GM19239 (cell line): ENCODE measurements at places on chromosomes 2 and 18.

- DNase-seq: no peak
Measured at GRCh38 chr18:79361766-79362522, 33.8 kb upstream of the NFATC1 start.

DNA sequence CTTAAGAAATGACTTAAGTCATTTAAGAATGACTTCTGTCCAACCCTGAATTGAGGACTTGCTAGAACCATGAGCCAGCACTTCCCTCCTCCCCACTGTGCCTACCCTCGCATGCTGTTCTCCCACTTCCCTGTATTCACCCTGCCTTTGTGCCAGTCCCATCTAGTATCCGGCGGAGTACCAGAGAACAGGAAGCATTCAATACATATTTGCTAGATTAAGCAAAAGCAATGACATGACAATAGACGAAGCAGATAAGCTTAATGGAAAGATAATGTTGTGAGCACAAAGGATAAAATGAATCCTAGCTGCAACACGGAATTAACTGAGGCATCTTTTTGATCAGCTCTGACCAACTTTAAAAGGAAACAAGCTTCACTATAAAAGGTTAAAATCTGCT, 328.5 kb downstream of the TDRD15 start:
- DNase-seq: no peak

GRCh38 chr2:236968101-236968879, 117.4 kb upstream of the COPS8 start:
- peak; percentile 49 for DNase-seq

DNA sequence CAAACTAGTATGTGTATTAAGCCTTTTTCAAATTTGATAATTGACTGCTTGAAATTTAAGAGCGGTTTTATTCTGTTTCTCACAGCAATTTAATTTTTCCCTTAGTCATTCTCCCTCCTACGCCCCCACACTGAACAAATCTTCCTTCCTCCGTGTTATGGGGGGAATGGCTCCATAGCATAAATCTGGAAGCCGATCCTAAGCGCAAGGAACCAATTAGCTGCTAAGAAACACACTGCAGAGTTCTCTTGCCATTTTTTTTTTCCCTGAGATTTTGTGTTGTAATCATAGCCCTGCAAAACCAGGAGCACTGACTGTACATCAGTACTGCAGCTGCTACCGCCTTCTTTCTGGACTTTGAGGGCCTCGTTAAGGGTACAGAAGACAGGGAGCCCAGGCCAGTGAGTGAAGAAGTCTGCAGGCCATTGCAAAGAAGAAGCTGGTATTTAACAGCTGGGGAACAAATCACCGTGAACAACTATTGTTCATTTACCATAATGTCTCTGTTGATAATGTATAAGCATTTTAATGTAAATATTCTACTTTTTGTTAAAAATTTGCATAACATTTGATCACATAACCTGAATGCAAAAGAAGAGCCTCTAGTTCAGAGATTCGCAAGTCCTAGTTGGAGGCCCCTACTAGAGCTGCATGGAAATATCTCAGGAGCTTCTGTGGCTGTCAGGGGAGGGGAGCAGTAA, 264.0 kb downstream of the LRATD1 start:
- DNase-seq: no peak

DNA sequence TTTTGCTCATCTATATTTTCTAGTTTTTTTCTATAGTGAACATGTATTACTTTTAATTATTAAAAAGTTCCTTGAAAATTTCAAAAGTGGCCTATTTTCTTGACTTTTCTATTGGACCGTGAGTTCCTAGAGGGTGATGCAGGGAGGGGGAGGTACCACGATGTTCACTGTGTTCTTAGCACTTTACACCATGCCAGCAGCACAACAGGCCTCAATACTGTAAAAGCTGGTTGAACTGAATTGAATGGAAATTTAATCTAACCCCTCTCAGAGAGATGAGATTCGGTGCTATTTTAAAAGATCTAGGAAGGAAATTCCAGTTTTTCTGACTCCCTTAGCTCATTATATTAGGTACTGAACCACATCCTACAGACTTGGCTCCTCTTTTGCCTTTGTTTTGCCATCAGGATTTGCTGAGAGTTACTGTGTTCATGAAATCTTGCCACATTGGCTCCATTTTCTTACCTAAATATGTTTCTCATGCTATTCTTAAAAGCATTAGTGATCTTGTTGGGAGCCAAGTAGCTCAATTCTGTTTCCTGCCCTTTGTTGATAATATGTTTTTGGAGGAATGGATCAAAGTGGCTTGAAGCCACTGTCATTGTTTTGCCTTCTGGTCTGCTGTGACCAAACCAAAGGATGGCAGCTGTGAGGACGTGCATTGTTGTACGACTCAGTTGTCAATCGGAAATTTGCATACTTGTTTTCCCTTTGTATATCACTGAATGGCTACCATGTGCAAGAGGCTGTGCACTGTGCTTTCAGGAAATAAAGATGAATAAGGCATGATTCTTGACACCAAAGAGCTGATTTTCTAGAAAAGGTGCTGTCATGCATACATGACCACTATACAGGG, 25.3 kb downstream of the MYO1B start:
- DNase-seq: no peak

- DNase-seq: no peak
Measured at GRCh38 chr18:23354625-23355024, 98.5 kb upstream of the RIOK3 start.

DNA sequence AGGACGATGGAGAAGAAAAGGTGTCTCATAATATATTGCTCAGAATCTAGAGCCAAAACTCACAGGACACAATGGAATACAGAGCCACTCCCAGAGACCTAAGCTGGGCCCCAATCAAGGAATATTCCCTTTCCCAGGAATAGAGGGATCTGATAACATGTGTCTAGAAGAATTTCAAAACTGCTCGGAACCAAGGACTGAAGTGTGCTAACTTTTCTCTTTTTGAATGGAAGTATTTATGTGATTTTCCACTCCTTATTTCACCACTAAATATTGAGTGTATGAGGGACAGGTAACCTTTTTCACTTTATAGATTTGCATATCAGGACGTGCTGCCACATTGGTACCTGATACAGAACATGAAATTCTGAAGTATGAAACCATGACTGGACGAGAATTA, 9.2 kb upstream of the C2orf69 start:
- no peak for DNase-seq

DNA sequence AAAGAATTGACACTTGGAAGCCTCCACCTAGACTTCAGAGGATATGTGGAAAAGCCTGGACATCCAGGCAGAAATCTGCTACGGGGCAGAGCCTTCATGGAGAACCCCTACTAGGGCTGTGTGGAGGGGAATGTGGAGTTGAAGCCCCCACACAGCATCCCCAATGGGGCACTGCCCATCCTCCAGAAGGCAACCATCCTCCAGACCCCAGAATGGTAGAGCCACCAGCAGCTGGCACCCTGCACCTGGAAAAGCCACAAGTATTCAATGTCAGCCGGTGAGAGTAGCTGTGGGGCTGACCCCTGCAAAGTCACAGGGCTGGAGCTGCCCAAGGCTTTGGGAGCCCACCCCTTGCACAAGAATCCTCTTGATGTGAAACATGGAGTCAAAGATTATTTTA, 53.6 kb upstream of the SNTG2 start:
- no peak for DNase-seq

DNA sequence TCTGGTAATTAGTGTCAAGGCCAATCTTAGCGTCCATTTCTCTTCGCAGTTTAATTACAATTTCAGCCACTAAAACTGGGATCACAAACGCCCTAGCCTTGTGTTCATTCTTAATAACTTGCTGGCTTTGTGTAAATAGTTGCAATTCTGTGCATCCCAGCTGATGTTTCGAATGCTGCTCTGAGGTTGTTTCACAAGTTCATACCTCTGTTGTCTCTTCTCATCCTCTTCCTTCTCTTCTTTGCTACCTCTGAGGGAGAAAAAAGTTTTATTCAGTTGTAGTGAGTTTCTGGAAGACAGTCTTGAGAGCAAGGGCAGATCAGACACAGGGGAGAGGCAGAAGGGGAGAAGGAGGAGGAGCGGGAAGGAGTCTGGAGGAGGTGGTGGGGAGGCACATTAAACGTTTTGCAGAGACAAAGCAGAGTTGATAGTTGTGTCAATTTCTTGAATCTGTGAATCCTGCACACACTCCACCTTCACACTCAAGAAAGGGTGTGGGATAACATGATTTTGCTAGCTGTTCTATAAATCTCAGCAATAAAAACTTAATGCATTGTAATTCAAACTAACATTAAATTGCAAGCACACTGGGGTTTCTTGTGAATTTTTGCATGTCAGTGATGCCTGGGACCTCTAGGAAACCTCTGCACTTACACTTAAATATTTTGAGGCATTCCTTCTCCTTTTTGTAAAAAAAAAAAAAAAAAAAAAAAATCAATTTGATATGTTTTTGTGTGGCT, 6.8 kb downstream of the MEIS1 start:
- DNase-seq: no peak

- peak; percentile 30 for DNase-seq
Measured at GRCh38 chr18:58051765-58052460, 7.9 kb downstream of the NEDD4L start.

DNA sequence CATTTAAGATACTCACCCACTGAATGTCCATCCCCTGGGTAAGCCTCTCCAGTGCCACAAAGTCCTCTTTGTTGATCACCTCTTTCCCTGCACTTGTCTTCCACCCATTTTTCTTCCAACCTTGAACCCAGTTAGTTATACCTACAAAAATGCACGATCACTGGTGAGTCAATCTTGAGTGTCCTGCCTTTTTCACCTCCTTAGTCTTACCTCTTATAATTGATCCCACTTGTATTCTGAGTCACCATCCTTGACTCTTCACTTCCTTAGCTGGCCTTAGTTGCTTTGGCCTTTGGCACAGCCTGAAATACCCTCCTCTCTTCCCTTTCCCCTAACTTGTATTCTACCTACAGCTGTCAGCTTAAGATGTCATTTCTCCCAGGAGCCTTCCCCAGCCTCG, 10.2 kb downstream of the RNASEH1 start:
- no peak for DNase-seq

DNA sequence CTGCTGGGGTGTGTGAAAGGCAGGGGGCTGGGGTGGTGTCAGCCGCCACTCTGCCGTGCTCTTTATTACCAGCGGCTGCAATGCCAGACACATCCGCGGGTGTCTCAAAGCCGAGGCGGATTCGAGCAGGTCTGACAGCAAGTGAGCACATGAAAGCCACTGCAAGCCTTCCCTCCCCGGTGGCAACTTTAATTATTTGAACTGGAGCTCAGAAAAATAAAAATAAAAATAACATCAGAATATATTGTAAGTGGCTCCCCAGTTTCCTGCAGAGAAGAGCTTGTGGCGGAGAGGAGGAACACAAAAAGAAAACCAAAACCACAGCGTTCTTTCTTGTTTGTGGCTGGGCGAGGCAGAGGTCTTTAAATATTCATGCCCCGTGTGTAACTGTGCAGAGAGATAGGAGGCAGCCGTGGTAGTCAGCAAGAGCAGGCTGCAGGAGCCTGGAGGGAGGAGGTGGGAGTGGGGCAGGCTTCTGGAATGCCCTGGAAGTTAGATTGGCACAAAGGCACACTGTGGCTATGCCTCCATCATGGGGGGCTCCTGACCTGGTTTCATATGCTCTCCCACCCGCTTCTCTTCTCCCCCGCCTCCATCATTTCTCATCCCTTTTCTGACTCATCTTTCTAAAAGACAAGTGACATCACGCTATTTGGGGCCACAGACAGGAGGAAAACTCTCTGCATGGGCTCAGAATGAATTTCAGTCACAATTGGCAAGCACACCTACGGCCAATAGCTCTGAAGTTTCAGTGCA, 199.8 kb downstream of the CLIP4 start:
- DNase-seq: peak; percentile 40

GRCh38 chr2:184370954-184371353, 227.4 kb upstream of the ZNF804A start:
- no peak for DNase-seq

- no peak for DNase-seq
Measured at GRCh38 chr2:86671337-86671981, 47.8 kb upstream of the RNF103 start.

DNA sequence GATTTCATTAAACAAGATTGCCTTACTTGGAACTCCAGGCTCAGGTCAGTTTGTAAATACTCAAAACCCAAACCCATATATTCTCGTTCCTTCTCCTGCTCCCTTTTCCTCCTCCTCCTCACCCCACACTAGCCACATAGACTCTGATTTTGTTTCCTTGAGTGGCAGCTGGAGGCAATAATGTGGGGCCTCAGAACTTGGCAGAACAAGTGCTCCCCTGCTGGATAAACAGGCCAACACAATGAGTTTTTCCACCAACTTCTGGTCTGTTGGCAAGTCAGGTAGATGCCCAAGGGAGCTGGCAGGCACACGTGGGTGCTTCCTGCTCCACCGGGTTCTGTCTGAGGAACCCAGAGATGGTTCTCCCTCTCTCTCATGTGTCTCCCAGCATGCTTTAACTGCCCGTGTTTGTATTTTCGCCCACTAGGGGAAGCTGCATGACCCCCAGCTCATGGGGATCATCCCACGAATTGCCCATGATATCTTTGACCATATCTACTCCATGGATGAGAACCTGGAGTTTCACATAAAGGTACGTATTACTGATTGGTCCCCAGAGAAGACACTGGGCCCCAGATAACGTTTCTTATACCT, 61.9 kb downstream of the KIF5C start:
- DNase-seq: no peak
